Neural crest cell (in vitro differentiated cells): ENCODE measurements at places on chromosomes 13 and 19. TPM values are rescaled to one million over a fixed set of nuclear protein-coding genes. Genes with fewer than 3 reads are reported as not detected.

The ATP8A2 gene
- total RNA-seq: 3.4 and 3.7 TPM in 2 replicates

The METTL21C gene
- not detected in 2 replicates for total RNA-seq

GRCh38 chr19:20371911-20372310 is 193.7 kb downstream of the ZNF737 start:
- peaks cover 13% of the 10 kb centered on the region for H3K4me1 ChIP-seq
- H3K36me3 ChIP-seq: peaks cover 22% of the 10 kb centered on the region
- H3K27ac ChIP-seq: no peak overlapping the region
- DNase-seq: no peak

GRCh38 chr13:79932556-79932955 is 408.4 kb downstream of the SPRY2 start:
- H3K27ac ChIP-seq: no peak overlapping the region
- H3K4me1 ChIP-seq: peaks cover 29% of the 10 kb centered on the region
- H3K27me3 ChIP-seq: no peaks in the 10 kb centered on the region
- no peak for DNase-seq

DNA sequence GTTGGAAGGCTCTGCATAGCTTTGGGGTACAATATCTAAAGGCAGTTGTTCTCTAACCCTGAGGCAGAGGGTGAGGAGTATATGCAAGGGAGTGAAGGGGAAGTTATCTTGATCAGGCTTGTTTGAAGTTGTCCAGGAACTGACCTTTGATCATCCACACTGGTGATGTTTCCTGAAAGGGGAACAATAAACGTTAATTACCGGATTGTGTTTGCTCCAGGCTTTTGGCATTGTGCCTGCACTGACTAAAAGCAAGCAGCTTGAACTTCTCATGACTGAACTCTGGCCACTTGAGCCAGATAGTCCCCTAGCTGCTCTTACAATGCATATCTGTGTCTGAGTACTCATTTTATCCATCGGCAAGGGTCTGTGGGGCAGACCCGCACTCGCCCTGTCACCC is 27.0 kb upstream of the ZNF726 start:
- no peaks in the 10 kb centered on the region for H3K4me1 ChIP-seq
- peaks cover 11% of the 10 kb centered on the region for H3K36me3 ChIP-seq
- H3K4me3 ChIP-seq: no peak overlapping the region
- no peaks in the 10 kb centered on the region for H3K27me3 ChIP-seq

DNA sequence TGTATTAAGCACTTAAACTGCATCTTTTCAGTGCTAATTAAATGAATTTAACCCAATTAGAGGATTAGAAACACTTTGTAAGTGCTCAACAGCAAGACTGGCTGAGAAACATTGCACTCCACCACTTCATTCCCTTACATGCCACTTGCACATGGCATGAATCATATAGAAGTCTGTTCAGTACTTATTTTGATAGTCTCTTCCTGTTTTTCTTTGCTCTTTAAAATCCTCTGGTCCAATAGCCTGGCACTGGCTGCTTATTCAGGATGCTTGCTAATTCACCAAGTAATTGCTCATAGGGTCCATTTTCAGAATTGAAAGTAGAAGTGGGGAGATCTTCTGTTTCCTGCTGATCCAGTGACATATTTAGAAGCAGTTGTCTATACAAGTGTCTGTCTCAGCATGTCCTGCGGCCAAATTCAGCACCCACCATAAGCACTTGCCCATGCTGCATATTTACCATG is 900.1 kb downstream of the PCDH9 start:
- no peak for DNase-seq
- H3K4me3 ChIP-seq: no peak overlapping the region
- no peak overlapping the region for H3K27ac ChIP-seq
- no peaks in the 10 kb centered on the region for H3K27me3 ChIP-seq
- peaks cover 9% of the 10 kb centered on the region for H3K4me1 ChIP-seq
